ENCODE measurements at places on chromosomes 11 and 22.

DNA sequence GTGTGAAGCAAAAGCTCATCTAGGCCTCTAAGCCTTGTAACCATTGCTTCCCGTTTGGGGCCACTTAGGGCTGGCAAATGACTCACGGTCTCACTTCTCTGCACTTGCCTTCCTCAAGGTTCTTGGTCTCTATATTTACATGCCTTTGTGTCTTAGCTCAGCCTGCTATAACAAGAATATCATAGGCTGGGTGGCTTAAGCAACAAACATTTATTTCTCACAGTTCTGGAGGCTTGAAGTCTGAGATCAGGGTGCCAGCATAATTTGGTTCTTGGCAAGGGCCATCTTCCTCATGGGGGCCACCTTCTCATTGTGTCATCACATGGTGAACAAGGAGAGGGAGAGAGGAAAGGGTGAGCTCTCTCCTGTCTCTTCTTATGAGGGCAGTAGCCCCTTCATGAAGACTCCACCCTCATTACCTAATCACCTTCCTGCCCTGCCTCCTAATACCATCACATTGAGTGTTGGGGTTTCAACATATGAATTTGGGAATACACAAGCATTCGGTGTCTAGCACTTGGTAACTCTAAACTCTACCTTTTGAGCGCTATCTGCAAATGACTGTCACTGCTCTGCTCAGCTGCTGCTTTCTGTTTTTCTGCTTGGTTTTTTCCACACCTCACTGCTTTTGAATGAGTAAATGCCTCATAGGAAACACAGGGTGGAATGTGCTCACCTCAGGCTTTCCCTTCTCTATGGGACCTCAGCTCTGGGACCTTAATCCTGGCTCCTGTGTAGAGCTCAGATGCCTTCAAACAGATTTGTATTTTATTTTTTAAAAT is 16.2 kb upstream of the ME3 start:
- no peak for DNase-seq

DNA sequence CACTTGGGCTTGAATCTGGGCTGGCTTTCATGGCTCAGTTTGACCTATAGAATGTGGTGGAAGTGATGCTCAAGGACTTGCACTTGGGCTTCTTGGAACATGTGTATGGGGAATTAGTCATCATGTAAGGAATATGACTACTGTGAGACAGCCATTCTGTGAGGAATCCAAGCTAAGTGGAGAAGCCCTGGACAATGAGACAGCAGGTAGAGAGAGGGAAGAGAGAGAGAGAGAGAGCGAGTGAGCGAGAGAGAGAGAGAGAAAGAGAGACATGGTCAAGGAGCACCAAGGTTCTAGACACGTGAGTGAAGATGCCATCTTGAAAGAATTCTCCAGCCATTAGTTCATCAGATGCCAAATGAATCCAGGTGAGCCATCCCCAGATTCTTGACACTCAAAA is 261.6 kb upstream of the SORL1-AS1 start:
- DNase-seq: no peak

DNA sequence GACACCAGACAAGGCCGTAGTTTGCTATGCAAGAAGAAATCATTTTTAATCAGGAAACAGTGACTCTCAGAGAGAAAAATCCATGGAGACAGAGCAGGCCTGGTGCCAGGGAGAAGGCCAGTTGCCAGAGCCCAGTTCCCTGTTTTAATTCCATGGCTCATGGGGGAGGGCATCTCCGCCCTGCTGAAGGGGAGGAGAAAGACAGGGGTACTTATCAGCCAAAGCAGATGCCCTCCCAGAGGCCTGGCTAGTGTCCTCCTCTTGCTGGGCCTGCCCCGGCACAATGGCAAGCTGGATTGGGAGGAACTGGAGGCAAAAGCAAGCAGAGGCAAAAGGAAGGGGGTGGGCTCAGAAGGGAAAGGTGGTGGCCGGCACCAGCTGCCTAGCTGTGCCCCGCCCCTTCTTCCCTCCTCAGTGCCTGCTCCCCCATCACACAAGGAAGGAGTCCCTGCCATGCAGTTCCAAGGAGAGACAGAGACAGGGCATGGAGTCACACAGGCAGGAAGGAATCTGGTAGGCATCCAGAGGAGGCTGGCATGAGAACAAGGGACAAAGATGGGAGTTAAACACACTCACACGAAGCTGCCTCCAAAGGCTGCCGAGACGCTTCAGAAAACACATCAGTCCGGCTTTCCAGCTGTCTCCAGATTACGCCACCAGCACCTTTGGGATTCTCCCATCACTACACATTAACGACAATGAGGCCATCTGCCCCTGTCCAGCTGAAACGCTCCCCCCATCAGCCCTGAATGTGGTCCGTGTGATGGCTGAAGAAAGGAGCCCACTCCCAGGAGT is 591.8 kb downstream of the BUD13 start:
- no peak for DNase-seq

- DNase-seq: no peak
Observed at GRCh38 chr11:99015634-99016454, 4.9 kb upstream of the CNTN5 start.

GRCh38 chr11:124762624-124763155 is 600 bp upstream of the ESAM start:
- no peak for DNase-seq

GRCh38 chr11:132161403-132162078 is 791.1 kb downstream of the NTM start:
- no peak for DNase-seq

DNA sequence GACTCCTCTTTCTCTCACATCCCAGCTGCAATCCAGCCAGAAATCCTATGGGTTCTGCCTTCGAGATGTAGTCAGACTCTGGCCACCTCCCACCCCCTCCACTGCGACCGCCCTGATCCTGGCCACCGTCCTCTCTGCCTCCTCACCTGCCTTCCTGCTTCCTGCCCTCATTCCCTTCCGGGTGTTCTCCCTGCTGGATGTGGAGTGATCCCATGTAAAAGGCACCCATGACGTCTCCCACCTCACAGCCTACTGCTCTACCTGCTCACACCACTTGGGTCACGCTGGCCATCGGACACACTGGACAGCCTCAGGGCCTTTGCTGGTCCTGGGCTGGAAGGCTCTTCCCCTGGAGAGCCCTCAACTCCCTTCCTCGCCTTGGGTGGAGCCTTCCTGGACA is 33.7 kb upstream of the CD5 start:
- DNase-seq: no peak

- no peak for DNase-seq
Observed at GRCh38 chr11:125588505-125588904, 4.1 kb upstream of the STT3A start.

- DNase-seq: no peak
Observed at GRCh38 chr11:19345848-19346681, 105.3 kb upstream of the E2F8 start.

Measured in stimulated activated CD4-positive, alpha-beta T cell treated with anti-CD3 and anti-CD28 coated beads, Interleukin-15, amount 100 ng/mL, for 1 hour (primary cell).